ENCODE measurements at places on chromosomes 4 and X.
A peak's percentile ranks its signal among the peaks of the same experiment; 100 is the strongest.

DNA sequence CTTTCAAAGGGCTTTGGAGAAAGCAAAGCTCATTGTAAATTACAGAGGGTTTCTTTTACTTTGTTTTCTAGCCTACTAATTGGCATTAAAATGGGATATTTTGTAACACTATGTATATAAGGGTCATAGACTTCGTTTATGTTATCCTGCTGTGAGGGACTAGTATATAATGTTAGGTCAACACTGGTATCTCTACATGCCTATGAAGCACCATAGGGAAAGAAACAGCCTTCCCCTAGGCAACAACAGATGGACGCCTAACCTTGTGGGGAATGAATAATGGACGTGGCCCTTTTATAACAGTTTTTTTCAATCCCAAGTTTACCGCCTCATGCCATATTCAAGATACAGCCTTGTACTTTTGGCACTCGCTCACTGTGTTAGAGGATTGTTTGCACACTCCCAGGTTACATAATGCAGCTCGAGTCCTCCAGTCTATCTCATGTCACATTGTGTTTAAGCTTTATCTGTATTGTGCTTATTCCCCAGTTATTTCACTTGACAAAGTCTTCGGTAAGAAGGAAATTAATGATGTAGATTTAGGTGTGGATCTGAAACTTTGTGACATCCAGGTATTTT, 711.0 kb downstream of the RPA4 start:
- no peak for DNase-seq

GRCh38 chrX:63922221-63922620, 137.2 kb upstream of the ARHGEF9 start:
- DNase-seq: peak; percentile 67

DNA sequence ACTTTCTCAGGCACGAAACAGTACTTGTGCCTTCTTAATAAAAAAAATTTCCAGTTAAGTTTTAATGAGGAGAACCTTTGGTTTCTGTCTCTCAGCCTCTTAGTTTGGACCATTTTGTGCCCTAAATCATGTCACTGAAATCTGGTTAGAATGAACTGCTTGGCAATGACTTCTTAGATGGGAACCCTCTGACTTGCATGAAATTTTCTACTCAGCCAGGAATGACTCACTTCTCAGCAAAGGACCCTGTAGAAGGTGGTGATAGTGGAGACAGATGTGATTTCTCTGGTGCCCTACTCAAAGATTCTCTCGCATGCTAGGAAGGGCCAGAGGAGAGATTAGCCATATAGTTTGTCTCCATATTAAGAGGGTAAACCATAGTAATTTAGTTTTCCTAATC, 50.5 kb downstream of the RASL11B start:
- no peak for DNase-seq

DNA sequence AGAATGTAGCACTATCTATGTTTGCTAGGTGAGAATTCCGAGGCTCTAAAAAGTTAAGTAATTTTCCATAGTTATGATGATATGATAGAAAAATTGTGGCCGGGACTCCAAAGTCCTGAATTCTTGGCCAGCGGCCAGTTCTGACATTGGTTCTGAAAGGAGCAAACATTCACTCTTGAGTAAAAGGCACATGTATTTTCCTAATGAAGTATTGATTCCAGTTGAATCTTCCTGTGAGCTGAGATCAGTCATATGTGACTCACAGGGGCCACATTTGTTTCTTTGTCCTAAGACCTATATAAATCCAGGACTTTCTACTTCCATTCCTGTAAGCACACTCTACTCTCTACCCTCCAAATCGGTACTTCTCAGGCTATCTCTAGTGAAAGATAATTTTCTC, 349.9 kb downstream of the BMPR1B start:
- DNase-seq: peak; percentile 31

- DNase-seq: no peak
Measured at GRCh38 chr4:8053688-8054449, 104.7 kb downstream of the ABLIM2 start.

GRCh38 chrX:151624677-151625076, 61.2 kb downstream of the PASD1 start:
- DNase-seq: no peak

DNA sequence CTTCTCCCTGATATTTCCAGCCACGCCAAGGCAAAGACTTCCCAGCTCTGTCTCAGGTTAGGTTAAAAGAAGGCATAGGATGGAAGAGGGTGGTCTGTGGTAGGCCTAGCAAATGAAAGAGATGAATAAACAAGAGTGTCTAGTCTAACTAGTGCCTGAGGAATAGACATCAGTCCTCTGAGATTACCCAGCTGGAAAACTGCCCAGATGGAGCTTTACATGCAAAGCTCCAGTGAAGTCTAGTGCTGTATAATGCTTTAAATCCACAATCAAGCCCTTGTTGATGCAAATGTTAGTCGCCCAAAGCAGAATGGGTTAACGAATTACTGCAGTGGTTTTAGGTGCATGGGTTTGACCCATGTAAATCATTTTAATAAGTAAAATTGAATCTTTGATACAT, 24.8 kb upstream of the GUCY1B1 start:
- DNase-seq: no peak

DNA sequence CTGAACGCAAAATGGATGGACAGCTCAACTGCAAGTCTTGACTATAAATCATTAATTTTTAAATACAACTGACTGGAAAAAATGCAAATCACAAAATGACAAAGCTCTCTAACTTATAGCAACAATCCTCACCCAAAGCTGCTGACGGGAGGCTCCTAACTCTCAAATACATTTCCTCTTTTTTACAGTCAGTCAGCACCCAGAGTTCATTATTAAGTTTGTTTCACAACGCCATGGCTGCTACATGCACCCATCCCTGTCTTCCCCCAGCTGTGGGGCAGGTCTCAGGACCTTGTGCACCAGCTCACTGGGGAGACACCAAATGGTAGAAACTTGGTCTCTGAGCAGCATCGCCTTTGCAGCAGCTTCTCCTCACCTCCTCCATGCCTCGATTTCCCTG, 97.6 kb downstream of the SLC34A2 start:
- DNase-seq: no peak

DNA sequence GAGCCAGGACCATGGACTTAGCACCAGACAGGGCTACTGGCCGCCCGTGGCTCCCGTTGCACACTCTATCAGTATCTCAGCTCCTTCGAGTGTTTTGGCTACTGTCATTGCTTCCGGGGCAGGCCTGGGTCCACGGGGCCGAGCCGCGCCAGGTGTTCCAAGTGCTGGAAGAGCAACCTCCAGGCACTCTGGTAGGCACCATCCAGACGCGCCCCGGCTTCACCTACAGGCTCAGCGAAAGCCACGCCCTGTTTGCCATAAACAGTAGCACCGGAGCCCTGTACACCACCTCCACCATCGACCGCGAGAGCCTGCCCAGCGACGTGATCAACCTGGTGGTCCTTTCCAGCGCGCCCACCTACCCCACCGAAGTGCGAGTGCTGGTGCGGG, 1.6 kb downstream of the FAT4 start:
- DNase-seq: peak; percentile 33

GRCh38 chrX:119755981-119756533, 2.3 kb upstream of the SOWAHD start:
- DNase-seq: no peak

- DNase-seq: peak; percentile 60
Measured at GRCh38 chr4:57607566-57608180, 497.5 kb upstream of the IGFBP7 start.

DNA sequence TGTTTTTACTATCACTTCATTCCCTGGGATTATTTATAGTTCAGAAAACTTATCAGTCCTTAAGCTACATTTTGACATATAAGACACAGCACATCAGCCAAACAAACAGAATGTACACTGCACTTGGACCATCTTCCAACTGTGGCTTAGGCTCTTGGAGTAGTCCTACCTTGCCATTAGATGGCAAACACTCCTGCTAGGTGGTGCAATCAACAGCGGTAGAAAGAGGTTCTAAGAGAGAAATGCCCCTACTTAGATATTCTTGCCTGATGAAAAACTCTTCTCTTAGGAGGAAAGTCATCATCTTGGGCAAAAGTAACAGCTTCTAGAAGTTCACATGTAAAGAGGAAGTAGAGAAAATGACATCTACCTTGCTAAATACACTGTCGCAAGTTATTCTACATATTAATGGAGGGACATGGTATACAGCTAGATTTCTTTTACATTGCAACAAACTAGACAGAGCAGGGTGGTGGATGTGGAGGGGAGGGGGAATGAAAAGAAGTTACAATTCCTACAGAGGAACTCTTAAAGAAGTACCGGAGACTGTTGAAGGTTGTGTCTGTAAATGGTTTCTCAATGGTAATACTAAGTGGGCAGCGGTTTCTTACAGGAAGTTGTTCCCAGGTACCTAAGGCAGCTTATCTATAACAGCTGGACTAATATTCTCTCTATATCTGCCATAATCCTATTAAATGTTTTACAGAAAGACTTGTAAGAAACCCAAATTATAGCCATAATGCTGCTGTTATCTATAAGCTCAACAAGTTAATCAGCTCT, 8.1 kb upstream of the STPG2 start:
- no peak for DNase-seq

- DNase-seq: no peak
Measured at GRCh38 chrX:112761242-112762207, 79.1 kb downstream of the AMOT start.

DNA sequence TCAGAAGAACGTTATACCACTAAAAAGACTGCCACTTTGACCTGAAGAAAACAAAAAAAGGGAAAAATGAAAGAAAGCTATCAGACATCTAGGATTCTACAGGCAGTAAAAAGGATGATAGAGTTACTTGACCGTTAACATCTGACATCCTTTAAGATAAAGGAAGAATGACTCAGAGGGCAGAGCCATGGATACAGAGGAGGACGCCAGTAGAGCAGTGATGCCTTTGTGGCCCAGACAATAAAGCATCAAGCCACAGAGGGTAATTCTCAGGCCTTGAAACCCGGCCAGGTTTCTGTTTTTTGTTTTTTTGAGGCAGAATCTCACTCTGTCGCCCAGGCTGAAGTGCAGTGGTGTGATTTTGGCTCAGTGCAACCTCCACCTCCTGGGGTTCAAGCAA, 9.5 kb upstream of the BEX1 start:
- no peak for DNase-seq

- DNase-seq: no peak
Measured at GRCh38 chr4:96263291-96263690, 423.4 kb downstream of the PDHA2 start.

Data from kidney tubule cell (primary cell).